Suppressor macrophage (primary cell): ENCODE measurements at places on chromosomes 16 and 17.

GRCh38 chr17:31627960-31628359, 231.1 kb downstream of the COPRS start:
- DNase-seq = no peak

GRCh38 chr16:10552998-10553491, 27.4 kb downstream of the EMP2 start:
- peak; percentile 87 for DNase-seq

GRCh38 chr16:80554033-80554432, 13.2 kb downstream of the DYNLRB2 start:
- DNase-seq = no peak

DNA sequence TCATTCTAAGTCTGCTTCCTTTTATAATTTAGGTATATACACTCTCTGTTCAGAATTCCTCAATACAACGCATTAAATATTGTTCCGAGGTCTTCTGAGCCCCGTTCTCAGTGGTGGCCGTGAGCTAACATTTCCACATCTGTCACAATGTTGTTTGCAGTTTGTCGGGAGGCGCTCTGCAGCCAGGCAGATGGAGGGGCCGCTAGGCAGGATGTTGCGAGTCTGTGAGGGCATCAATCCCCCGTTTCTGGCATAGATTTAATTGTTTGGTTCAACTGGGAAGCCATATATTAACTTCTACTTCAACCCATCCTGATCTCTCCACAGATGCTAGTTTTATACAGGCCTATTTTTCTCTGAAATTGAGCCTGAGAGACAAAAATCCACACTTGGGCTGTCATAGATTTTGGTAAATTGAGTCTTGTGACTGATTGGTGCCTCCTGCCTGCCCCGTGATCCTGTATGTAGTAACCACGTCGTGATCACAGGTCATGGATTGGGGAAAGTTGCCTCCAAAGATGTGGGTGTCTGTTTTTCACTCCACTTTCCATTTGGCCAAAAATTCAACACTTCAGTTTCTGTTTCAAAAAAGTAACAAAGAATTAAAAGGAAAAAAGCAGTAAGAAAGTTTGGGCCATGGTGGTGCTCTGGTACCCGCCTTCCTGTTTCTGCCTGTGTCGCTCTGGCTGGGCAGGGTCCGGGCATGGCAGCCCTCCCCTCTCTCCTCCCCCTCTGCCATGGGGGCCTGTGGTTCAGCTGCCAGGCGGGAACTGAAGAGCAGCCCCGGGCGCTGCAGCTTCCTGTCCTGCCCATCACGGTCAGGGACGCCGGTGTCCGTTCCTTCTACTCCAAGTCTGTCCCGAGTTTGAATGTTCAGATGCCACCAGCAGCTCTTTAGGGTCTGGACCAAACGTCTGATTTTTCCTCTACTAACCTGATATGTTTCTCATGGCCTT, 41.5 kb downstream of the RPTOR start:
- DNase-seq = peak; percentile 46
